Hindlimb muscle (tissue), 1 donor: ENCODE measurements at places on chromosomes 12 and 14.

DNA sequence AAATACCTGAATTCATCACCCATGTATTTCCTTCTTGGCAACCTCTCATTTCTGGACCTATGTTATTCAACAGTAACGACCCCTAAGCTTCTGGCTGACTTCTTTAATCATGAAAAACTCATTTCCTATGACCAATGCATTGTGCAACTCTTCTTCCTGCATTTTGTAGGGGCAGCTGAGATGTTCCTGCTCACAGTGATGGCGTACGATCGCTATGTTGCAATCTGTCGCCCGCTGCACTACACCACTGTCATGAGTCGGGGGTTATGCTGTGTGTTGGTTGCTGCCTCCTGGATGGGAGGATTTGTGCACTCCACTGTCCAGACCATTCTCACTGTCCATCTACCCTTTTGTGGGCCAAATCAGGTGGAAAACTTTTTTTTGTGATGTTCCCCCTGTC, 356 bp downstream of the OR4Q2 start:
- DNase-seq: no peak

- no peak for DNase-seq
These were observed 24.3 kb upstream of the RCOR1 start for GRCh38 chr14:102568115-102568614.

GRCh38 chr14:100149851-100150611, 9.4 kb downstream of the DEGS2 start:
- DNase-seq: no peak

DNA sequence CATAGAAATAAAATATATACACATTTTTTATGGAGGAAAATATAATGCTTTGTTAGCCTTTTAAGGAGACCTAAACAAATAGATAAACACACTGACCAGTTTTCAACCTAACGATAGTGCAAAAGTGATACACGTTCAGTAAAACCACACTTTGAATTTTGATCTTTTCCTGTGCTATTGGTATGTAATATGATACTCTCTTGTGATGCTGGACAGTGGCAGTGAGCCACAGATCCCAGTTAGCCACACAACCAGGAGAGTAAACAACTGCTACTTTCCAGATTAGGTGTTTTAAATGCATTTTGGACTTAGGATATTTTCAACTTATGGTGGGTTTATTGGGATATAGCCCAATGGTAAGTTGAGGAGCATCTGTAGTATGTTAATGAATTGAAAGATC, 243.1 kb downstream of the ERC1 start:
- DNase-seq: no peak

DNA sequence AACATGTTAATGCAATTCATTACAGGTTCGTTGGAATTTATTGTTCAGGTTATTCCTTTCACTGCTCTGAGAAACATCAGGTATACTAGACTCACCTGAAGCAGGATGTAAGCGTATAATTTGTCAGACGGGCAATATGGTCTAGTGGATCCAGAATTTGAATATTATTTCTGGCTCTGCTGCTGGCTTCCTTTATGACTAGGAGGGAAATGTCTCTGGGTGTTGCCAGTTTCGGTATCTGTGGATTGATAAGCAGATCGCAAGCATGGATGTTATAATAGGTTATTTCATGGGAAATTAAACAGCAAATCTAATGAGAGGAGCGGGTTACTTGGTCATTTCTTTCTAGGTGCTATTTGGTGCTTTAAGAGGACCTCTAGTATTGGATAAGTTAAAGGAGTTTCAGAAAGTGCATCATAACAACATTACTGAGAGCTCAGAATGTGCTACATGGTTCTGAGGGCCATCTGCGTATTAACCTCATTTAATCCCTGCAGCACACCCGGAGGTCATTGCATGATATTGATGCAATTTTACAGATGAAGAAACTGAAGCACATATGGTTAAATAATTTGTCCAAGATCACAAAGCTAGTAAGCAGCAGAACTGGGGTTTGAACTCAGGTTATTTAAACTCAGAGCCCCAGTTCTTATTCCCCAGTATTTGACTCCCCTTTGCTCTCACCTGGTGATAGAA, 47.3 kb upstream of the BCAT1 start:
- no peak for DNase-seq

DNA sequence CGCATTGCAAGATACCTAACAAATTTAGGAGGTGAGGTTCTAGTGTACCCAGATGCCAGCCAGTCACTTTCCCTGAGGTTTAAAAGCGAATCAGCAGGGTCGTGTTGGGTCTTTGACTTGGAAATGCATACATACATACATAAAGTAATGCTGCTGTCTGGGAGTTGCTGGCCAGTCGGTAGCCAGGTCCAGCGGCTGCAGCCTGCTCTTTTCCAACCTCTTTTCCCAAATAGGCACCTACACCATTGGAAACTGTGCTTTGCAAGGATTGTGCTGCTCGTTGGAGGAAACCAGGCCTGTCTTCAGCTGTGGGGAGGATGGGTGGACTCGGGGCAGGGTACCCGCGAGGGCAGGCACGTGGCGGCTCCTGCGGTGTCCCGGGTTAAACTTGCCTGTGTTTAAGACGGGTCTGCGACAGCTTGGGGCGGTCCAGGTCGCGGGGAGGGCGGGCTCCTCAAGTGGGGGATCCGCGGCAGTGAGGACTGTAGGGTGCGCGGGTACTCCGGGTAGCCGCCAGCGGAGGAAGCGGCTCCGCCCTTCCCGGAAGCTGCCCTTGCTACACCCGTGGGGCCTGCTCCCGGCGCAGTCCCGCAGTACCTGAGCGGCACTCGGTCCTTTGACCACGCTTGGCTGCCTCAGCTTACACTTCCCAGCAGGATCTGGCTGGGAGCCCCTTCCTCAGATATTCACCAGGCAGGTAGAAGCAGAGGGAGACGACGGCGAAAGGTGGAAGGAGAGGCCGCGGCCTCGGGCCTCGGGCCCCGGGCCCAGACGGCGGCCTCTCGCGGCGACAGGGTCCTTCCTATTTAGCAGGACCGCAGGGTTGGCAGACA, 2.7 kb downstream of the TTC6 start:
- DNase-seq: no peak

DNA sequence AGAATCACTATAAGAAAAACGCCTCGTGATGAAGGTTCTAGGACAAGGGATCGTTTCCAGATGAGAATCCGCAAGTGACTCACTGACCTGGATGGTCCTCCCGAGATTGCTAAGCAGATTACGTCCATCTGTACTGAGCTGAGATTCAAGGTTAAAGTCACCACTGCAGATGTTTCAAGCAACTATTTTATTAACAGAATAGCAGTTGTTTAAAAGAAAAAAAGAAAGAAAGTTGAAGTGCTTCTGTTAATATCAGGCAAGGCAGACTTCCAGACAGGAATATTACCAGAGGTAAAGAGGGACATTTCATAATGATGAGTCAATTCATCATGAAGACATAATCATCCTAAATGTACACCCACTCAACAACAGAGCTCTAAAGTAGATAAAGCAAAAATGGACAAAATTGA, 17.9 kb downstream of the PXN start:
- DNase-seq: no peak

GRCh38 chr12:132426349-132427173, 63.4 kb upstream of the FBRSL1 start:
- DNase-seq: no peak

DNA sequence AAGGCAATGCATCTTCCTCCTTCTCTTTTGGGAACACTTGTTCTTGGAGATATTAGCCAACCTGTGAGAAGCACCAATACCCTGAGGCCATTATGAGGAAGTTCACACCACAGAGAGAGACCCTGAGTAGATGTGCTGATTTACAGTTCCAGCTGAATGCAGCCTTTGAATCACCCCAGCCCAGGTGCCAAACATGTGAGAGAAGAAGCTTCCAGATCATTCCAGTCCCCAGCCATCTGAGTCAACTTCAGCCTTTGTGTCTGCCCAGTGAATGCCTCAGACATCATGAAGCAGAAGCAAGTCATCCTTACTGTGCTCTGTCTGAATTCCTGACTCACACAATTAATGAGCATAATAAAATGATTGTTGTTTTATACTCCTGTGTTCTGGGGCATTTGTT, 25.1 kb downstream of the C12orf42 start:
- no peak for DNase-seq

GRCh38 chr14:100015251-100015655, 50.0 kb upstream of the EVL start:
- no peak for DNase-seq

- no peak for DNase-seq
These were observed 12.4 kb downstream of the PEBP1 start for GRCh38 chr12:118148287-118148686.
